ENCODE measurements at places on chromosomes 16 and 17. TPM values are rescaled to one million over a fixed set of nuclear protein-coding genes. Genes with fewer than 3 reads are reported as not detected.

DNA sequence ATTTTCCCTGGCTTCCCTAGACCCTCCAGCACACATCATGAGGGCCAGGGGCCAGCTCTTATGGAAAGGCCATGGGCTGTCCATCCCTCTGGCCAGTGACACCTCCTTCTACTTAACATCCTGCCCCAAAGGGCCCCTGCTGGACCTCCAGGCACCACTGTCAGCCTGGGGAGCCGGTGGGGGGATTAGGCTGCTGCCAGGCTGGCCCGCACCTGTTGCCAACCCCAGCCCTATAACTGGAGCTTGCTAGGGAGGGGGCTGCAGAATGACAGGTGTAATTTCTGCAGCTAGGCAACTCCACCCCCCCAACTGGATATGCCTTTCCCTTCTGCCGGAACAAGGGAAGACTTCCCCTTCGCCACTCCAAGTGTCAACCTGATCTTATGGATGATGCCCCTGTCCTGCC is 12.5 kb downstream of the RARA start:
- H3K27ac ChIP-seq = peak overlapping the region; percentile 71
- peak; percentile 22 for DNase-seq
- no peaks in the 10 kb centered on the region for H3K27me3 ChIP-seq
- no peak overlapping the region for H3K4me3 ChIP-seq

GRCh38 chr16:546909-547770 is 13.1 kb upstream of the PRR35 start:
- H3K4me3 ChIP-seq = no peak overlapping the region
- DNase-seq = peak; percentile 88
- peaks cover 4% of the 10 kb centered on the region for H3K4me1 ChIP-seq

DNA sequence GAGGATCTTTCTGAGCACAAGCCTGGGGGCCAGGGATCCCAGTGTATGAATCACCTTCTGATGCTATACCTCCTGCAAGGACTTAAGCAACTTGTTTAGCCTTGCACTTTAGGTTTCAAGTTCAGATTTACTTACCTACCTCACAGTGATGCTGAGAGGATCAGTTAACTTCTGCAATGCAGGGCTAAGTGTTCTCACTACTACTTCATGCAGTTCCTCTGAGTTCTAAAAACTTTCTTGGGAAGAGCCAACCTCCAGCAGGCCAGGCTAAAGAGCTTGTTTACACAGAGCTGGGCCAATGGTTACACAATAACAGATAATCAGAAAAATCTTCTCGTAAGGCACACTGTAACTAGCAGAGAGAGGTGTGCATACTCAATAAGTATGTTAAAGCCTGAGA is 13.0 kb downstream of the VEZF1 start:
- no peaks in the 10 kb centered on the region for H3K27me3 ChIP-seq
- no peak for DNase-seq
- H3K4me1 ChIP-seq = peaks cover 22% of the 10 kb centered on the region
- no peak overlapping the region for H3K27ac ChIP-seq
- no peak overlapping the region for H3K4me3 ChIP-seq

DNA sequence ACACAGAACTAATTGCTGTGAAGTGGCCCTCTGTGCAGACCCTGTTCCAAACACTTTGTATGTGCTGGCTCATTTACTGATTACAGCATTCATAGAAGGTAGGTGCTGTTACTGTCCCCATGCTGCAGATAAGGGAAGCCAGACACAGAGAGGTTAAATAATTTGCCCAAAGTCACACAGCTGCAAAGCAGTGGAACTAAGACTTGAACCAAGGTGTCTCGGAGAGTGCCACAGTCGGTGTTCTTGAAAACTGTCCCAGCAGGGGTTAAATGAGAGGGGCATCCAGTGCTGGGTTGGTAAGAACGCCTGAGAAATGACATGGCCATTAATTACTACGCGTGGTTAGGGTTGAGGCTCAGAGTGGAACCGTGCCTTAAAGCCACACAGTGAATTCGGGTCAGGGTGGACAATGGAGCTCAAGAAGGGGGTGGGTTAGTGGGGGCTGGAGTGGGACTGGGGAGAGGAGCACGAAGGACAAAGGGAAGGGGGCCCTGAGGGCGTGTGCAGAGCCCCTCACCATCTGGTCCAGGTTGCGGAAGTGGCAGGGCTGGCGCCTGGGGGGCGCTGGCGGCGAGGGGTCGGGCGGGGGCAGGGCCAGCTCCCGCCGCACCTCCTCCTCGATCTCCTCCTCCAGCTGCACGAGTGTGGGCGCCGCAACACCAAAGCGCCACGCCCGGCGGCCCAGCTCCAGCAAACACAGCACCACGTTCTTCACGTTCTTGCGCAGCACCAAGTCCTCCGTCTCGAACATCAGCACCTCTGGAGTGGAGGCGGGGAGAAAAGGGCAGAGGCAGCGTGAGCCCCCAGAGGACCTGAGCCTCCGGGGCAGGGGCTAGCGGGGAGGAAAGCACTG is 3.3 kb downstream of the GAS2L2 start:
- no peak overlapping the region for H3K27ac ChIP-seq
- H3K4me1 ChIP-seq = no peaks in the 10 kb centered on the region
- DNase-seq = no peak
- no peak overlapping the region for H3K4me3 ChIP-seq

DNA sequence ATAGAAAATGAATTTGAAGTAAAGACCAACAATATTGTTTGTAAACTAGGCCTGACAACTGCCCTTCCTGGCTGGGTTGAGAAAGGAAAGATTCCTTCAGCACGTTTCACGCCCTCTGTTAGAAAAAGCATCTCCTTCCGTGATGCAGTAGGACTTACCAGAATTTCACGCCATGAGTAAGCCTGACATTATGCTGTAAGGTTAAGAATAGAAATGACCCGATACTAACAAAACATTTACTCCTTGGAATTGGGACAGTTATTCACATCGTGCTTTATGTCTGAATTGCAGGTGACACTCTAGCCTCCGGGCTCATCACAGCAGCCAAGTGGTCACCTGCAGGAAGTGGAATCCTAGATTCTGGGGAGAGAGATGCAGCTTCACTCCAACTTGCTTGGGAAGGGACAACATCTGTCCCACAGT is 17.5 kb downstream of the MARCHF10 start:
- H3K4me1 ChIP-seq = no peaks in the 10 kb centered on the region
- no peaks in the 10 kb centered on the region for H3K36me3 ChIP-seq
- H3K4me3 ChIP-seq = no peak overlapping the region
- no peak for DNase-seq
- no peak overlapping the region for H3K27ac ChIP-seq
- H3K27me3 ChIP-seq = no peaks in the 10 kb centered on the region

DNA sequence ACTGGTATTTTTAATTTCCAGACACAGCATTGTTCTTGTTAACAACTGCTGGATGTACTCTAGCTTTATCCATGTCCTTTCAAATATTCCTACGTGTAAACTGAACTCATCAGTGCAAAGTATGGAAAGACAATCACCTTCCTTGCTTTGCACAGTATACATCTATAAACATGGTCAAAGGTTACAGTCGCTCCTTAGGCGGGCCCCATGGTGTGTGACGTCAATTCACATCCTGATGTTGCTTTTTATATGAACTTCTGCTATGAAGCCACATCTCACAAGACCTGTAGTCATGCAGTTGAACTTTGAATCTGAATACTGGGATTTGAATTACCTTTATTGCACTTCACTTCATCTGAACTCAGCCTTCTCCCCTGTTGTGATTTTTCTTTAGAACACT is 447.6 kb upstream of the PSMD7 start:
- H3K27ac ChIP-seq = no peak overlapping the region
- no peaks in the 10 kb centered on the region for H3K27me3 ChIP-seq

SOCS1 gene
- 6.9 TPM for total RNA-seq

TM4SF5 gene
- total RNA-seq = not detected

GRCh38 chr16:1706386-1707192 is 594 bp downstream of the MAPK8IP3 start:
- peak; percentile 23 for DNase-seq
- peak overlapping the region; percentile 85 for H3K4me3 ChIP-seq
- H3K36me3 ChIP-seq = peaks cover 10% of the 10 kb centered on the region
- H3K27me3 ChIP-seq = no peaks in the 10 kb centered on the region
- peak overlapping the region; percentile 100 for H3K27ac ChIP-seq
- peaks cover 34% of the 10 kb centered on the region for H3K4me1 ChIP-seq

TEX14 gene
- total RNA-seq = 0.72 TPM

DNA sequence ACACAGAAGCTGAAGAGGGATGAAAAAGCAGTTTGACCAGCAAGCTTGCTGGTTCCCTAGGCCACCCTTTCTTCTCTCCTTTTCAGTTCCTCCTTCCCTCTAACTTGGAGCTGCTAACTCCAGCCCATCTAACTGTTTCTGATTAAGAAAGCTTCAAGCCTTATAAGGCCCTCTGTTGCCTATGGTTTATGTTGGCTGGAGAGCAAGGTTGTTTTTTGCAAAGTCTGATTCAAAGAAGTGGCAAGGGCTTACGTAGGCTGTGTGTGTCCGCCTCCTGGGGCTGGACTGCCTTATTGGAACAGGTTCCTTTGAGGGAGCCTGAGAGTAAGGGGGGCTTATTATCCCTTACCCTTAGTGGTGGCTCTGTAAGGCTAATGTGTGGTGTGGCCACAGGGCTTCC is 7.1 kb downstream of the AKAP1 start:
- peak; percentile 40 for DNase-seq
- H3K27me3 ChIP-seq = no peaks in the 10 kb centered on the region
- H3K4me3 ChIP-seq = no peak overlapping the region
- peaks cover 17% of the 10 kb centered on the region for H3K4me1 ChIP-seq
- H3K27ac ChIP-seq = no peak overlapping the region

- no peak overlapping the region for H3K27ac ChIP-seq
- H3K27me3 ChIP-seq = no peaks in the 10 kb centered on the region
- no peak overlapping the region for H3K4me3 ChIP-seq
- no peak for DNase-seq
- no peaks in the 10 kb centered on the region for H3K4me1 ChIP-seq
- H3K36me3 ChIP-seq = no peaks in the 10 kb centered on the region
These were observed 271.7 kb upstream of the TBX2 start for GRCh38 chr17:61127960-61128359.

DNA sequence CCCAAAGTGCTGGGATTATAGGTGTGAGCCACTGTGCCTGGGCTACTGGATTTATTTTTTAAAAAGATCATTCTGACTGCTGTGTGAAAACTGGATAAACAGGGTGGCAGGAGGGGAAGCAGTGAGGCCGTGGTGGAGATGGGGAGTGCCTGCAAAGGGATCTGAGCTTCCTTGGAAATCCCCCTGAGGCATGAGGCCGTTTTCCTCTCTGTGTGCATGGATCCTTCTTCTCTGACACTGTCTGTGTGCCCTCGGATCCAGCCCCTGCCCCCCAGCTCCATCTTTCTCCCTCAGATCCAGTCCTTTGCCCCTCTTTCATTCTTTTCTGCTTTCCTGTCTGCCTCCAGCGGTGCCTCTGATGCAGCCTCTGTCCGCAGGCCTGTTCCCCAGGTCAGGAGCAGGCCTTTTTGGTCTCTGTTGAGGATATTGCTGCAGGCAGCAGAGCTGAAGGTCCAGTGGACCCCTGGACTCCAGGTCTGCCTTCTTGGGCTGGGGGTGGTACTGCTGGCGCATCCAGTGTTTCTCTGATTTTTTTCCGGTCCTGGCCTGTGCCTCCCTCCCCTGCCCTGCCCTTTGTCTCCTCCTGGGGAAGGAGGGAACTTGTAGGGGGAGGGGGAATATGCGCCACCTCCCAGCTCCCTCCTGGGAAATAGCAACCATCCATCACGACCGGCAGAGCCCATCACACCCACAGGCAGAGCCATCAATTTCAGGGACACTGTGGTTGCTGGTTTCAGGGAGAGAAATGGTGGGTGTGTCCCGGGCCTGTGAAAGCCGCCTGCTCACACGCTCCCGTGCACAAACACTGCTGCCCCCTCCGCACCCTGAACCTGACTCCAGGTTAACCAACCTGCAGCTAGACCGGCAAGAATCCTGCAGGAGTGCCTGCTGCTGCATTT is 17.0 kb downstream of the MGAT5B start:
- H3K36me3 ChIP-seq = no peaks in the 10 kb centered on the region
- no peaks in the 10 kb centered on the region for H3K4me1 ChIP-seq
- no peak overlapping the region for H3K4me3 ChIP-seq
- H3K27me3 ChIP-seq = no peaks in the 10 kb centered on the region
- no peak for DNase-seq

- no peak overlapping the region for H3K27ac ChIP-seq
- no peak for DNase-seq
- no peaks in the 10 kb centered on the region for H3K4me1 ChIP-seq
- H3K27me3 ChIP-seq = no peaks in the 10 kb centered on the region
These were observed 74.8 kb downstream of the SLC39A11 start for GRCh38 chr17:73017658-73018057.

- H3K27me3 ChIP-seq = no peaks in the 10 kb centered on the region
- H3K4me1 ChIP-seq = no peaks in the 10 kb centered on the region
- H3K36me3 ChIP-seq = peaks cover 28% of the 10 kb centered on the region
- no peak overlapping the region for H3K4me3 ChIP-seq
These were observed 24.4 kb upstream of the ABAT start for GRCh38 chr16:8649829-8650554.

TP53TG3C gene
- not detected for total RNA-seq

FAM20A gene
- total RNA-seq = 6.8 TPM

GLG1 gene
- 114 TPM for total RNA-seq

- peaks cover 71% of the 10 kb centered on the region for H3K4me1 ChIP-seq
- no peaks in the 10 kb centered on the region for H3K36me3 ChIP-seq
- DNase-seq = peak; percentile 75
- H3K27ac ChIP-seq = peak overlapping the region; percentile 20
These were observed 48.5 kb downstream of the RAI1 start for GRCh38 chr17:17729620-17730249.

EPX gene
- not detected for total RNA-seq

DNA sequence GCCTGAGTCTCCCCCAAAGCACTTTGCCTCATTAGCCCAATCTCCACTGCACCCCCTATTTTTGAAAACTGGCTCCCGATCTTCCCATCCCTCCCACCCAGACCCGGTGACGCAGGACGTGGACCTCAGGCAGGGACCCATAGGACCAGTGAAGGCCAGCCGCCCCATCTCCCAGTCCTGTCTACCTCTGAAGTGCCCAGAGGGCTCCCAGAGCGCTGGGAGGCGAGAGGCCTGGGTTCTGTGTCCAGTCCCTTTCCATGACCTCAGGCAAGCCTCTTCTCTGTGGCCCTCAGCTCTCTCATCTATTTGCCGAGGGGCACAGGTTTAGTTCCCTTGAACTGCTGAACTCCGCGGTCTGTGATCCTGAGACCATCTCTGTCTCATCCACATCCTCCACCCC is 714 bp downstream of the TNS4 start:
- no peak overlapping the region for H3K27ac ChIP-seq
- no peaks in the 10 kb centered on the region for H3K27me3 ChIP-seq
- H3K4me1 ChIP-seq = peaks cover 14% of the 10 kb centered on the region
- DNase-seq = no peak
- no peaks in the 10 kb centered on the region for H3K36me3 ChIP-seq

DNA sequence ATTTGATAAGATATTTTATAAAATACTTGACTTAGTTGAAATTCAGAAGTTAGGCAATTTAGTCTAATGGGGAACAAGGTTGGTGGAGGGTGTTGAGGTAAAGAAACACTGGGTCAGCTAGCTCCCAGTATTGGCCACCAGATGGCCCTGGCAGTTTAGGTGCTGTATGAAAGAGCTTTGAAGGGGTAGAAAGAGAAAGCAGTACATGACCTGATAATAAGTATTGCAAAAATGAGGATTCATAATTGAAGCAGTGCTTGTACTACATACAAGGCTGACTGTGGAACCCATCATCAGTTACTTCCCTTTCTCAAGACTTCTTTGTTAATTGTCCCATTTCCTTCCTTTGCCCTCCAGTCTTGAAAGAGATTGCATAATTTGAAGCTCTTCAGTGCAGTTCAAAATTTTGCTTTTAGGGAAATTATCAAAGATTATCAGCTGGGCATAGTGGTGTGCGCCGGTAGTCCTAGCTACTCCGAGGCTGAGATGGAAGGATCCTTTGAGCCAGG is 29.4 kb downstream of the TANC2 start:
- H3K36me3 ChIP-seq = no peaks in the 10 kb centered on the region
- peak; percentile 33 for DNase-seq
- H3K27me3 ChIP-seq = no peaks in the 10 kb centered on the region

Measured in adrenal gland (tissue), 19 donors.